ENCODE measurements at places on chromosomes 1 and 21.

DNA sequence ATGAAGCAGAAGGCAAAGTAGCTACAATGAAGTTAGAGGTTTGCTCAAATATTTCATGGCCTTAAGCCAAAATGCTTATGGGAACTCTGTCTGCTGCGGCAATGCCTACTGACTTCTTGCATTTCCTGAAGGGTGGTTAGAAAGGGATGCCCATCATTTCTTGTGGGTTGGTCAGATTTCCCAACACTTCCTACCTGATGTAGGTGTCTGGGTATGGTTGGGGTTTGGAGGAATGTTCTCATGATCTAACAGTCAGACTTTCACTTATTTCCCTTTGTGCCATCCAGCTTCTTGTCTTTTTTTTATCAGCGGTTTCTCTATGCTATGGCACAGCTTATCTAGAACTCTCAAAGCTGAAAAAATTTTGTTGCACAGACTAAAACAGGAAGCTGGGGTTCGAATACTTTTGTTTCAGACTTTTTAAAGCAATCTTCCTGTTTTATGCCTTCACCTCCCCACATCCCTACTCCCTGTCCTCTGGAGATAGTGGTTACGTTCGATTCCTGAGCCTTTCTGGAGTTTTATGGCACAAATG, 307.7 kb downstream of the USP25 start:
- no peak for DNase-seq

DNA sequence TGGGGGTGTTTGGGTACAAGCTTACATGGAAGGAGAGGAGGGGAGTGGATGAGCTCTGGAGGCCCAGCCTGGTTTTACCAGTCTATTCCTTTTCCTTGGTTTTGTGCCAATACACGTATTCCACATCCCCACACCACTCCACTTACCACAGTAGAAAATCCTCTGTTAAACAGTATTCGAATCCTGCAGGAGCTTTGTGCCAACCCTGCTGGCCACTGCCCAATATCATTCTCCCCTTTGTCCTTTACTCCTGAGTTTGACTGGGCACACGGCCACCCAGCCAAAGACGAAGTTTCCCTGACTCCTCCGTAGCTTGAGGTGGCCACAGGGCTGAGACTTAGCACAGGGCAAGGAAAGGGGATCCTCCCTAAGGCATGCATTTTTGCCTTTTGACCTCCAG, 61.6 kb downstream of the TMCO4 start:
- DNase-seq, result no peak

- no peak for DNase-seq
Measured at GRCh38 chr1:248696261-248696660, 6.3 kb downstream of the OR14I1 start.

DNA sequence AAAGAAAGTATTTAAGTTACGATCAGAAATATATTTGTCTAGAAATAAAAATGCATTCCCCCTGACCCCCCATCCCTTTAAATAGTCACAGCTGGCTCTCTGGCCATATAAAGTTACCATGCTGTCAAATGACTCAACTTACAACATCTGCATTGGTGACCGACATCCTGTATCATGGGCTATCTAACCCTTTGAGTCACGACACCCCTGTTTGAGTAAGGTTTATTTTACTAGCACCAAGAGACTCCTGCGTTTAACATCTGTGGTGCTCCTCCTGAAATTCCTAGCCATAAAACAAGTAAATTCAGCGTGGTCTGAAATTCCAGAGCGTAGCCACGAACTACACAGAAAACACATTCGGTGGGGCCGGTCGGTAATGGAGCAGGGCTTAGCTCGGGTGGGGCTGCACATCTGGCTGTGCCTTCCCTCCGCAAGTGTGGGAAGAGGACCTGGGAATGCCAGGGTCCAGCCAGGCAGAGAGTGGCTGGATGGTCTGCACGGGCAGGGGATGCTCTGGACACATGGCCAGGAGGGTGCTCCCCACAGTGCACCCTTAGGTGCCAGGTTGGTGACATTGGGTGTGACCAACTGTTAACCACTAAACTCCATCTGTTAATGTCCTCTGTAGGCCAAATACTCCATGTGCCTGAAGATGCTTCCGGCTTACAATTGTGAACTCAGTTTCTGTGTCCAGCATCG, 53.0 kb upstream of the CLDN14 start:
- DNase-seq, result no peak

- no peak for DNase-seq
Measured at GRCh38 chr21:39016740-39017315, 166.4 kb downstream of the PSMG1 start.

GRCh38 chr1:244965185-244966030, 101.1 kb upstream of the HNRNPU start:
- no peak for DNase-seq

DNA sequence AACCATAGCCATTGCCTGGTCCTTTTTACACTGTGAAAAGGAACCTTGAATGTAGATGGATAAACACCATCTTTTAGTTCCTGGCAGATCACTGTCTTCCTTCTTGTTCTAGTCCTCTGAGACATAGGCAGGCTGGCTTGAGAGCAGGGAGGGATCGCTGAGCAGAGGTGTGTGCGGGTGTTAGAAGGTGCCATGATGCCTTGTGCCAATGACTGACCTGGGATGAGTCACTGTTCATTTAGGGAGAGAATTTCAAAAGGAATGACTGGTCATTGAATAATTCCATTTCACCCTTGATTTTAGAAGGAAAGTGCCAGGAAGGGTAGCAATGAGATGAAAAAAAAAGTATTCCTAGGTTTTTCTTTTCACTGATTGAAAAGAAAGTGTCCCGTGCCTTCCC, 383.9 kb downstream of the KIF26B start:
- DNase-seq, result no peak

- DNase-seq, result no peak
Measured at GRCh38 chr1:119647228-119647733, 785 bp downstream of the ZNF697 start.

- DNase-seq, result no peak
Measured at GRCh38 chr1:156502391-156502893, 1.9 kb upstream of the MEF2D start.

GRCh38 chr1:235369802-235370201, 2.6 kb downstream of the TBCE start:
- DNase-seq, result no peak

DNA sequence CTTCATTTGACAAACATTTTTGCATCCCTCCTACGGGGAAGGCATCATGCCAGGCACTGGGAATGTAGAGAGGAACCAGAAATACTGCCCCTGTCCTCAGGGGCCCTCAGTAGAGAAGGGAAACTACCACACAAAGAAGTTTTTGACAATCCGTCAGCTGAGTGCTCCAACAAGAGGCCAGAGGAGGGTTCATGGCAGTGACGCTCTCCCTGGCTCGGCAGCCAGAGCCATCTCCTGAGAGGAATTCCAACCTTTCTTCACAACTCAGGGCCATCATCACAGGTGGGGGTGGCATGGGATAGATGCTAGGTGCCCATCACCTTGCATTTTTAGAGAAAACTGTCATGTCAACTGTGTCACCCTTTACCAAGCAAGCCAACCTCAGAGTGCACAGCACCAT, 154.1 kb downstream of the HIVEP3 start:
- no peak for DNase-seq

- DNase-seq, result no peak
Measured at GRCh38 chr1:155242805-155243358, 12.4 kb downstream of the ENTREP3 start.

DNA sequence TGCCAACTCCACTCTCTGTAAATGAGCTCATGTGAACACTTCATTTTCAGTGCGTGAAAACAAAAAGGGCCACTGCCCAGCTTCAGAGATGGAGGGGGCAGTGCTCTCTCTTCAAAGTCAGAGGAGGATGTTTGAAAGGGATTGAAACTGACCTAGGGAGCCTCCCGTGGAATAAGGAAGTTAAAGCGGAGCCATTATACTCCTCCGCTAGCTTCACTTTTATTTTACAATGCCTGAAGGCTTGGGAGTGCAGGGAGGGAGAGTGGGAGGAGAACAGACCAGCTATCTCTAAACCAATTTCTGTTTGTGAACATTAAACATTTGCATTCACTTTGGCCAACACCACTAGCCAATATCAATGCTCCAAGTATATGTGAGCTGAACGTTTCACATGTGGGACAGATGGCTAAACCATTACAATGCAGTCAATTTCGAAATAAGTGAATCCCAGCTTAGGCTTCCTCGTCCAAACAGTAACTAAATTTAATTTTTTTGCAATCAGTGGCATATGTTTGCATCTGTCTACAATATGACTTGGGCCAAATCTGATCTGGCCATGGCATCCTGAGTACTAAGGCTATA, 126.9 kb downstream of the ESRRG start:
- DNase-seq, result no peak

DNA sequence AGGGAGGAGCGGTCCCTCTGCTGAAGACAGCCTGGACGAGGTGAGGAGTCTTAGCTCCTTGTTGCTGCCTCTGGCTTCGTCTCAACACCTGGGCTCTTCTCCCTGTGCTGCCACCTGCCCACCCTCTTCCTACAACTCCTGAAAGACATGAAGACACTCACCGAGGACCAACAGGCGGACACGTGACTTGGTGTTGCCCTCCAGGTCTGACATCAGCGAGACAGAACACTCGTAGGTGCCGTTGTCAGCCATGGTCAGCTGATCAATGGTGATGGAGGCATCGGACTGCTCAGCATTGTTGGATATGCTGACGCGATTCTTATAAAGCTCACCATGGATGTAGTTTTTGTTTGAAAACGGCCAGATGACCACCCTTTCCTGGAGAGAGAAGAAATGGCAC, 21.4 kb downstream of the GPA33 start:
- DNase-seq, result no peak

DNA sequence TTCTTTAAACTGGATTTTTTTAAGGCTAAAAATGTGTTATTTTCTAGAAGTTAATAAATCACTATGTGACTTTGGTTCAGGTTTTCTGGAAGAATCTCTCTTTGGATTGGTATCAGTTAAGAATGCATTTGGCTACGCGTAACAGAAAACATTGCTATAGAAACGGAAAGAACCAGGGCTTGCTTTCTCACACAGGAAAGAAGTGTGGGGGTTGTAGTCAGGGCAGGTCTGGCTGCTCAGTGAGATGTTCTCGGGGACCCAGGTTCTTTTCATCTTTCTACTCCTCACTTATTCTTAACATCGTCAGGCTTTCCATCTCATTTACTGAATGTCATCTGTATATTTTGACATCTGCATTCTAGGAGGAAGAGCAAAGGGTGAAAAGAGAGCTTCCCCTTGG, 191.4 kb downstream of the ZBTB18 start:
- no peak for DNase-seq

DNA sequence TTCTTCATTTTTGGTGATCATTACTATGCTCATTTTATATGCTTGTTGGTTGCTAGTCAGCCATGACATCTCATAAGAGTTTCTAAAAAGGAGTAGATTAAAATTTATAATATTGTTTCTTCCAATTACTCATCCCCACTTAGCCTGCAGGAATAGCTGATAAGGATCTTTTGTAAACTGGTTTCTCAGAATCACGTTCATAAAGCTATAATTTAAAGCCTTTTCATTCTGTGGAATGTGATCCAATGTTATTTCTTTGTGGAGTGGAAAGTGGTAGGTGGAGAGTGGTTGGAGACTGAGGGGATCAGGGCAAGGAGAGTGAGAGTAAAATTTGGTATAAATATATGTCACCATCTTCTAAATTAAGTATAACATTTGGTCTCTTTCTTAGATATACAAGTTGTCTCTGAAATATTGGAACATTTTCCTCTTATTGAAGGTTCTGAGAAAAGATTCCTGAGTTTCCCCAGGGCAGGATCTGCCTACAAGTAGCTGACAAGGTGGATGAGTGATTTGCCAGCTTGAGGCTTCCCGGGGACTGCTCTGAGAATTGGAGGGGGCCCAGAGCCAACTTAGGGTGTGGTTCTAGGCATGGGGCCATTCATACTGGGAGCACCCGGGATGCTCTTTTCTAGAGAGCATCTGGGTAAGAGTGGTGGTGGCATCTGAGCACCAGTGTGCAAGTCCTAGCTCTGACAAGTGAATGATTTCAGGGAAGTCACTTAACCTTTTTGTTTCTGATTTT, 116.4 kb downstream of the TBX19 start:
- DNase-seq, result no peak

DNA sequence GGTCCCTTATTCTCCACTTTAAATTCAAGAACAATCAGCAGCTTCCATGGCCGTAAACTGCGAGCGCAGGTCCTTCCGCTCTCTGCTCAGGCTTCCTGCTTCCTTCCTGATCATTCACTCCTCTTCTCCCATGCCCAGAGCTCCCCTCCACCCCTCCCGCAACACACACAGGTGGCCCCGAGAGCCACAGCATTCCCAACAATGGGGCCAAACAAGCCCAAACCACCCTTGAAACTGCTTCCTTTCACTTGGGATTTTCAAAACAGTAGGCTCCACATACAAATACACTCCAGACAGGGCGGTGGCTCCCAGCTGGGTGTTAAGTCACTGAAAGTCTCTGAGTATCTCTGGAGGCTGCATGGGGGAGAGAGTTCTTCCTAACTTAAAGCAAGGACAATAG, 11.4 kb downstream of the FAM89A start:
- DNase-seq, result no peak

DNA sequence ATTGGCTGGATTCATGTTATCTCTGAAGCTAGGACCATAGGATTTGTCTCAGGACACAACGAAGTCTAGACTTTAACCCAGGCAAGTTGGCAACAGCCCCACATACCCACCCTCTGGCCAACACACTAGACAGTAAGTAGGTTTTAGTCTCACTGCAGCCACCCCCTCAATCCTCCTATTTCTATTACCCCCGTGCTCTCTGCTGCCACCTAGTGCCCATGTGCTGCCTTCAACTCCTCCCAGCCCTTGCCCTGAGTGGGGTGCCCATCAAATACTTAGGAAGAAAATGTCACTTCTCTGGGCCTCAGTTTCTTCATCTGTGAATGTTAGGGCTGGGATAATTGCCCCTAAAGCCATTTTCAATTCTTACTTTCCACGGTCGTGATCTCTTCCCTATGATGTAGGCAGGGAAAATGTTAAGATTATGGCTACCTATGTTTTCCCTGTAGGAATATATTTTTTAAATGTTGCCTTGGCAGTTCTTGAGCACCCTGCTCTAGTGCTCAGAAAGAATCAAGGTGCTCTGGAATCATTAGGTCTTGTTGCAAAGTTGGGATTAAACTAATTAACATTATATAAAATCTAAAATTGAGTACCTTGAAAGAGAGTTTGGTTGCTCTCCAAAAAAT, 213.0 kb downstream of the LMX1A start:
- no peak for DNase-seq

DNA sequence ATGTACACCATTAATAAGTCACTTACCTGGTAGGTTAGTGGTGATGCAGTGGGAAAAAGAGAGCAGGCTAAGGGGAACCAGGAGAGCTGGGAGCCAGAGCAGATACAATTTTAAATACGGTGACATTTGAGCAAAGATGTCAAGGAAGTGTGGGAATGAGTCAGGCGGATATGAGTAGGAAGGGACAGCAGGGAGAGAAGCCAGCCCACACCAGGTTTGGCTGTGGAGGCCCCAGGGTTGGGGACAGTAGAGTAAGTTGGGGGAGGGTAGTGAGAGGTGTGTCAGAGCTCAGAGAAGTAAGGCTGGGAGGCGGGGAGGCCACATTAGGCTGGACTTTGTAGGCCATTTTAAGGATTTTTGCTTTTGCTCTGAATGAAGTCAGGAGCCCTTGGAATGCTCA, 482.0 kb downstream of the DISC1 start:
- no peak for DNase-seq

All from activated CD4-positive, alpha-beta T cell treated with anti-CD3 and anti-CD28 coated beads, Interleukin-2, amount 50 U/mL, for 1 hour (primary cell).